ENCODE measurements at places on chromosomes 6 and 20. TPM values are rescaled to one million over a fixed set of nuclear protein-coding genes. Genes with fewer than 3 reads are reported as not detected.

DNA sequence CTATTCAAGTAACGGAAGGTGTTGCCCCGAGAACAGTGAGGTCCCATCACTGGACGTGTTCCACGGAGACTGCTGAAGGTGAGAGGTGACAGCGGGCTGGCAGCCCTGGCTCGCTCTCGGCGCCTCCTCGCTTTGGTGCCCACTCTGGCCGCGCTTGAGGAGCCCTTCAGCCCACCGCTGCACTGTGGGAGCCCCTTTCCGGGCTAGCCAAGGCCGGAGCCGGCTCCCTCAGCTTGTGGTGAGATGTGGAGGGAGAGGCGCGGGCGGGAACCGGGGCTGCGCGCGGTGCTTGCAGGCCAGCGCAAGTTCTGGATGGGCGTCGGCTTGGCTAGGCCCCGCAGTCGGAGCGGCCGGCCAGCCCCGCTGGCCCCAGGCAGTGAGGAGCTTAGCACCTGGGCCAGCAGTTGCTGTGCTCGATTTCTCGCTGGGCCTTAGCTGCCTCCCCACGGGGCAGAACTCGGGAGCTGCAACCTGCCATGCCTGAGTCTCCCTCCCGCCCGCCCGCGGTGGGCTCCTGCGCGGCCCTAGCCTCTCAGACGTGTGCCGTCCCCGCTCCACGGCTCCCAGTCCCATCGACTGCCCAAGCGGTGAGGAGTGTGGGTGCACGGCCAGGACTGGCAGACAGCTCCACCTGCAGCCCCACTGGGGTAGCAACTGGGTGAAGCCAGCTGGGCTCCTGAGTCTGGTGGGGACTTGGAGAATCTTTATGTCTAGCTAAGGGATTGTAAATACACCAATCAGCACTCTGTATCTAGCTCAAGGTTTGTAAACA is 77.6 kb downstream of the RNF182 start:
- no peak for DNase-seq

- no peak for DNase-seq
Observed at GRCh38 chr20:14049111-14049510, 53.8 kb downstream of the MACROD2 start.

DNA sequence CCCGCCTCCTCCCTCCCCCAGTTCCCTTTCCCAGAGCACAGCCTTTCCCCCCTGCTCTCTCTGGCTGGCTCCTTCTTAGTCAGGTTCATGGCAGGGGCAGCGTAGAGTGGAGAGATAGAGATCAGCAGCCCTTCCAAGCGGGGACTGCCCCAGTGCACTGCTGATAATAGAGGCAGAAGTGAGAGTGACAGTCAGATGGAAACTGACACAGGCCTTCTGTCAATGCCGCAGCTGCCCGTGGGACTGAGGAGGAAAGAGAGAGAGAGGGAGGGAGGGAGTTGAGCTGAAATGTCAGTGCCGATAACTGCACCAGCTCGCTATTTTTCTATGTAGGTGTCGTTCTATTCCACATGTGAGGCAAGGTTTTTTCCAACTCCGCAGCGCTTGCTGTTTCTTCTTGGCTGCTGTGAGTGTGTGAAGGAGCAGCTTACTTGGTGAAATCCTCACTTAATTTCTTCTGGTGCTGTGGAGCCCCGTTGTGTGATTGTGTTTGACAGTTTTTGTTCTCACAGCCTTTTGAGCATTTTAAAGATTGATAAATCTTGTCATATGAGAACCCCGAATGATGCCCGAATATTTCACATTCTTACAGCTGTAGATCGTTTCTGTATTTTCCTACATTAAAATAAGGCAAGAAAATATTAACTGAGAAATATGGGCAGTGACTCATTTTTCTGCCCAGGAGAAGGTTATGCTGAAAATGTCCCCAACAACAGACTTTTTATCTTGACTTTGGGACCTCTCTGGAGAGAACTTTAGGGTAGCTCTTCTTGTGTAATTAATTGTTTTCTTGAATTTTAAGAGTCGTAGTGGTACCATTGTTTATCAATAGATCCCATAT is 386.4 kb upstream of the MMS22L start:
- DNase-seq: no peak

GRCh38 chr6:34491091-34491430 is 25.2 kb downstream of the PACSIN1 start:
- no peak for DNase-seq

DNA sequence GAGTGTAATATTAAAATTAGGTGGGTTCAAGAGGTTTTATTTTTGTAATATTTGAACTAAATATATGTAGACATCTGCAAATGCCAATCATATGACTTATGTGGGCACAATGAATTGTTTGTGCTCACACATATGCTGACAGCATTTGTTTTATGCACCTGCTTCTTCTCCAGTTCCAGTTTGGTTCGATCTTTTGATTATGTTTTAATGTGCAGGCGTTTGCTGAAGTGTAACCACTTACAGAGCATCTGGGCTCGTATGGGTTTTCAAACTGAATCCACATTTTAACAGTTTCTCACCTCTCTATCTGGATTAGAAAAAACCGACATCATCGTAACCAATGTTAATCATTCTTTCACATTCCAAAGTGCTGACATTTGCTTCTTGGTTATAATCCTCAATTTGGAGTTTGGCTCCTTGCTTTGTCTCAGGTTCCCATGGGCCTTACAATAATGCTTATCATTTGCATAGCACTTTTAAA is 129.1 kb upstream of the SPACA1 start:
- DNase-seq: no peak

GRCh38 chr20:50127587-50128519 is 14.9 kb upstream of the UBE2V1 start:
- DNase-seq: no peak

- no peak for DNase-seq
Observed at GRCh38 chr6:71486461-71486860, 197.8 kb downstream of the OGFRL1 start.

DNA sequence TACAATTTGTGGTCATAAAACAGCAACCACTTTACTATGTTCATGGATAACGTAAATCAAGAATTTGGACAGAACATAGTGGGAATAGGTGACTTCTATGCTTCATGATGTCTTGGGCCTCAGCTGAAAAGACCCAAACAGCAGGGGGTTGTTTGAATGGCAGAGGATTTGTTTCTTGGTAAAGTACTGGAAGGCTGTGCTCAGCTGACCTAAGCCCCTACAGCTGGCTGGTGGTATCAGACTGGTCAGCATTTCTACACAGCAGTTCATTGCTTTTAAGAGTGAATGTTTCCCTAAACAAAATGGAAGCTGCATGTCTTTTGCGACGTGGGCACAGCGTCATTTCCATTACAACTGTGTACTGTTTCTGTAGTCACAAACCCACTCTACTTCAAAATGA is 148.5 kb upstream of the DEFB112 start:
- no peak for DNase-seq

- no peak for DNase-seq
Observed at GRCh38 chr6:5152460-5152859, 67.3 kb downstream of the PPP1R3G start.

- DNase-seq: no peak
Observed at GRCh38 chr6:137780447-137781034, 86.5 kb upstream of the TNFAIP3 start.

DNA sequence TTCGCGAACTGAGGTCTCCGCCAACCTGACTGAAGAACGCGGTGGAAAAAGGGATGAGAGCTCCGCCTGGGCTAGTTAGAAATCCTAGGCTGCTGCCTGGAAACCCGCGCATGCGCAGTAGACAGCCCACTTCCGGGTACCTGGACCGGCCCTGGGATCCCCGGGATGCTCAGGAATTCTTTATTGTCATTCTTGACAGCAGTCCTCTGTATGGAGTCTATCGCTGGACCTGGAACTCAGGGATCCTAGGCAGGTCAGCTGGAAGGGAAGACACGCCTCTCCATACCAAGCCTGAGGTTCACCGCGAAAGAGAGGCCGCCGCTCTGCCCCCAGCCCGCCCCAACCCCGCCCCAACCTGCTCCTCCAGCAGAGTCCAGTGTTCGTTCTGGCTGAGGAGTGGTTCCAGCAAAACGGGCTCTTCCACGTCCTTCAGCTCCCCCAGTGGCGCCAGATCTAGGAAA is 1379.2 kb upstream of the DEFB115 start:
- no peak for DNase-seq

DNA sequence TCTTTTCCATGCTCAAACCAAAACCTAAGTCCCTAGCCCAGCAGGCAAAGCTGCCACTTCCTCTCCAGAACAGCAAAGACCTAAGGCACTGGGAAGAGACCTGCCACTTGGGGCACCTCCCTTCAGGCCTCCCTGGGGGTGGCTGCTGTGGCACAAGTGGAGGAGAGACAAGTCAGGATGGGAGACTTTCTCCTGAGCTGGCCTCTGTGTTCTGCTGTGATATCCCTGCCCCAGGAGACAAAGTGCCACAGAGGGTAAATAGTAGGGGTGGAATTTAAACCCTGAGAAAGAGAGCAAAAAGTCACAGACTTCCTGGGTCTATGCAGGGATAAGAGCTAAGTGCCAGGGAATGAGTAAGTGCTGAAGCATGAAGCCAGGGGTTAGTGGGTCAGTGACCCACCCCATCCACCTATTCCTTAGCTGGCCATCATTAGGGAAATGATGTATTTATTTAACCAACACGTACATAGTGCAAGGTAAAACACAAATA is 84.2 kb downstream of the MRPL14 start:
- no peak for DNase-seq

- DNase-seq: no peak
Observed at GRCh38 chr20:539191-539590, 4.4 kb downstream of the CSNK2A1 start.

- DNase-seq: no peak
Observed at GRCh38 chr20:47699818-47700217, 85.5 kb downstream of the SULF2 start.

DNA sequence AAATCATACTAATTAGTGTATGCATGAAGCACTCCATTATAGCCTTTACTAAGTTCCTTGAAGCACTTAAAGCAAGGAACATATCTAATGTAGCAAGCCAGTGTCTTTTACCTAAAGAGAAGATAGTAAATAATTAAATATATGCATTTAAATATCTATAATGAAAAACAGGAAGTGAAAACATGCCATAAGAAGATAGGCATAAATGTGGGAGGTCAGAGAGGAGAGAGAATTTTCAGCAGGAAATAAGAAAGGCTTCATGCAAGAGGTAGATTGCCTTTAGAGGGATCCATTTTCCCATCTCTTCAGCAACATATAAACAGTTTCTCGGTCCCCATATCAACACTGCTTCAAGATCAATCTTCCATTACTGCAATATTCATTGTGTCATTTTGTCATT is 599.8 kb downstream of the FRK start:
- DNase-seq: no peak

- DNase-seq: no peak
Observed at GRCh38 chr20:60321601-60322000, 363.4 kb downstream of the CDH26 start.

GRCh38 chr6:159759645-159760044 is 2.2 kb upstream of the ACAT2 start:
- no peak for DNase-seq

DNA sequence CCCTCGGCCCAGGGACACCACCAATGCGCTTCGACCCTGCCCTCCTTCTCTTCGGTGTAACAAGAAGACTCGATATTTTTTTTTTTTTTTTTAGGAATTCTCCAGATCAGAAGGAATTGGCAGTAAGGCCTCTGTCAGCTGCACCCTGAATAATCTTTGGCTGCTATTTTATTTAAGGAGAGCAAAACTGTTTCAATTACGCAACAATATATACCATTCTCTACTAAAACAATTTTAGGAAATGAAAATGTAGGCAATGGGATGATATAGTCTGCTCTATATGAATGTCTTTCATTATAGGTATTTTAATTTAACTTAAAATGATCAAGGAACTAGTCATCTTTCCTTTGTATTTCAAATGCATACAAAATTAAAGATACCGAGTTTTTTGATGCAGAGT is 13.3 kb downstream of the ZCCHC3 start:
- no peak for DNase-seq

DNA sequence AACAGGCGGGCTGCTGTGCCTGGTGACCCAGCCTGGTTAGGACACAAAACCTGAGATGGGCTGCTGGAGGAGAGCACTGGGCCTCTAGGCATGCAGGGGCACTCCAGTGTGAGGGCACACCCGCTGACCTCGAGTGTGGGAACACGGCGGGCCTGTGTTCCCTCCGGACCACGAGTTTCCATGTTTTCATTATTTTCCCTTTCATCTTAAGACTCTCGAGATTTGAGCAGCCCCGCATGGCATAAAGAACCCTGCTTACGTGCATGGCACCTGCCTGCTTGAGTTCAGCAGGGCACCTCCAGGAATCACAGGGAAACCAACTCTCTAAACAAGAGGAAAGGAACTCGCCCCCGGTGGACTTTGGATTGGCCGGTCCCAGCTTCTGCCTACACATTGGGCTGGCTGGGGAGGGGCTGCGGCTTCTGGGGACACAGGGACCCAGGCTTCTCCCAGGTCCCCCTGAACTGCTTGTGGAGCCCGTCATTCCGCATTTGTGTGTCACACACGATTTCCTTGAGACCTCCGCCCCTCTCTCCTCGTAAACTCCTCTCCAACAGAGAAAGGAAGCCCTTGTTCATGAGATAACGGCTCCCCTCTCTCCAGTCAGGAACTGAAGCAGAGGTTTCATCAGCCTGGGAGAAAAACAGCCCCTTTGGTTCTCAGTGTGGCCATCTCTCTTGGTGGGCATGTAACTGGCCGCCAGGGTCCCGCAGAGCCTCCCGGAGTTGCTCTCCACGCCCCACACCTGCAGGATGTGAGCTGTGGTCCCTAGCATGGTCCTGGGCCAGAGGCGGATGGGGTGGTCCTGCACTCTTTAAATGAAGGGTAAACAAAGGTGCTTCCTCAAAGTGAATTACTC is 181.8 kb downstream of the TTLL2 start:
- DNase-seq: no peak

- DNase-seq: no peak
Observed at GRCh38 chr6:6901205-6901719, 206.5 kb upstream of the RREB1 start.

- peak; percentile 10 for DNase-seq
Observed at GRCh38 chr6:132063738-132064137, 112.6 kb upstream of the CCN2 start.

DNA sequence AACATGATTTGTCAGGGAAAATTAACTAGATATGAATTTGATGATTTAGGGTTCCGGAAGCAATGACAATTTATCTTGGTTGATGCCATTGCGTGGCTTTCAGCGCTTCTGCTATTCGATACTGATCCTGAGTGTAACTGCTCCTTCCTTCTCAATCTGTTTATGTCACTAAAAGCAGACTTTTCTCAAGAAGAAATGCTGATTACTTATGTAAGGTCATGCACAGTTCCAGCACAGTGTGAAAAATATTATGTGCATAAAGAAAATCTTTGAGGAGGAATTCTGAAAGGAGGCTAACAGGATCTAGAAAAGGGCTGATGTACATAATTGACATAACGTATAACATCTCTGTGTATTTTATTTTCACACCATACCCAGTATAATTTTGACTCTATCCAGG is 336.6 kb downstream of the PACRG start:
- no peak for DNase-seq

- DNase-seq: no peak
Observed at GRCh38 chr6:33826537-33826936, 22.7 kb upstream of the MLN start.

MUC21 gene
- not detected for total RNA-seq

HNF4A gene
- not detected for total RNA-seq

WFDC12 gene
- not detected for total RNA-seq

SAMD3 gene
- 0.78 TPM for total RNA-seq

NNAT gene
- 8.4 TPM for total RNA-seq

RGS17 gene
- total RNA-seq: under 0.01 TPM

GABRR1 gene
- not detected for total RNA-seq

PCMT1 gene
- 135 TPM for total RNA-seq

MATN4 gene
- not detected for total RNA-seq

FGD2 gene
- total RNA-seq: 182 TPM

BTNL2 gene
- not detected for total RNA-seq

LPA gene
- 0.90 TPM for total RNA-seq

EEF1A2 gene
- not detected for total RNA-seq

MYMX gene
- not detected for total RNA-seq

CNR1 gene
- total RNA-seq: 17.1 TPM
